ENCODE measurements at places on chromosomes 7 and 10.

- DNase-seq: peak; percentile 17
Observed at GRCh38 chr7:157412021-157412443, 75.2 kb downstream of the DNAJB6 start.

DNA sequence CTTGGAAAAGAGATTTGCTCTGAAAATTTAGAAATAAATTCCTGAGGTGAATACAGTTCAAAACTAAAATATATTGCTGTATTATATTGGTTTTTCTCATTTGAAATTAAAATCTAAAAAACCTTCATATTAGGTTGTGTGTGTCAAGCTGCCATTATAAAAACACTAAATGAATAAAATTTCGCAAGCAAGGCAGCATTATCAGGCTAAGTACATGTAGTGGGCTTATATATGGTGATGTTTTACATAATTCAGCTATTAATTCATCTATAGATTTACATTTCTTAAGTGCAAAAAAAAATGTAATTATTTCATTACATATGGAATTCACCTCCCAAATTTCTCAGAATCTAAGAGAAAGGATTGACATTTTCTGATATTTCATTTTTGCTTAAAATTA lies 5.3 kb downstream of the MEOX2 start:
- no peak for DNase-seq

DNA sequence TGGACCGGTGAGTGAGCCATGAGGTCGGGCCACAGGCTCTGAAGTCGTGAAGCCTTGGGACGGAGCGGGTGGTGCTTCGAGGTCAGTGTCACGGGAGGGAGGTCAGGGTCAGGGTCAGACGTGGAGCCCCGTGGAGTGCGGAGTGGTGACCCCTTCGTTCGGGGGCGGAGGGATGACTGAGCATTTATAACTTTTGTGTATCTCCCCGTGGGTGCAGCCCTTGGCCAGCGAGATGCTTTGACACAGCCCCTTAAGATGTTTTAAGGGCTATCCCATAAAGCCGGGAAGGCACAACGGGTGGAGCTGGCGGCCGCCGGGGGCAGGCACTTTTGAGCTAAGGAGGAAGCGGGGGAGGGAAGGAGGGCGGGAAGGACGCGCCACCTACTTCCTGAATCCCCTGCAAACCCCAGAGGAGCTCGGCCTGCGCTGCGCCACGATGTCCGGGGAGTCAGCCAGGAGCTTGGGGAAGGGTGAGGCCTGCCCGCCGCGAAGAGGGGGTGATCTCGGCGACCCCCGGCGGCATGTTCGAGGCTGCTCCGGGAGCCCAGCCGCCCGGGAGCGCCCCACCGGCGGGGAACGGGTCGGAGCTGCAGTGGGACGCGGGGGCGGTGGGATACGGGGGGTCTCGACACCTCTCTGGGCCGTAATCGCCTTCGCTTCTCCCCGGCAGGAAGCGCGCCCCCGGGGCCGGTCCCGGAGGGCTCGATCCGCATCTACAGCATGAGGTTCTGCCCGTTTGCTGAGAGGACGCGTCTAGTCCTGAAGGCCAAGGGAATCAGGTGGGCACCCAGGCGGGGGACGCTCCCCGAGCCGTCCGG lies at the start of gene GSTO1:
Gene GSTO1 (plus strand): TSS at position 400 of the 818 bp plus-strand sequence. CDS start 37 bp downstream, at position 437.
- peak; percentile 23 for DNase-seq

- no peak for DNase-seq
Observed at GRCh38 chr7:149409895-149410294, 51.0 kb downstream of the ZNF777 start.

GRCh38 chr7:112996331-112996871 lies 90.2 kb downstream of the GPR85 start:
- no peak for DNase-seq

All from stimulated activated CD4-positive, alpha-beta T cell treated with anti-CD3 and anti-CD28 coated beads, TNF-alpha, amount 100 ng/mL, for 4 hours (primary cell).